Activated CD4-positive, alpha-beta T cell treated with anti-CD3 and anti-CD28 coated beads, Interleukin-2, amount 10 ng/mL, durations not matched to agents 7 days and 5 days (primary cell): ENCODE measurements at places on chromosomes 11 and 22.

GRCh38 chr11:105903113-105903512 lies 118.9 kb downstream of the MSANTD4 start:
- no peak for DNase-seq

DNA sequence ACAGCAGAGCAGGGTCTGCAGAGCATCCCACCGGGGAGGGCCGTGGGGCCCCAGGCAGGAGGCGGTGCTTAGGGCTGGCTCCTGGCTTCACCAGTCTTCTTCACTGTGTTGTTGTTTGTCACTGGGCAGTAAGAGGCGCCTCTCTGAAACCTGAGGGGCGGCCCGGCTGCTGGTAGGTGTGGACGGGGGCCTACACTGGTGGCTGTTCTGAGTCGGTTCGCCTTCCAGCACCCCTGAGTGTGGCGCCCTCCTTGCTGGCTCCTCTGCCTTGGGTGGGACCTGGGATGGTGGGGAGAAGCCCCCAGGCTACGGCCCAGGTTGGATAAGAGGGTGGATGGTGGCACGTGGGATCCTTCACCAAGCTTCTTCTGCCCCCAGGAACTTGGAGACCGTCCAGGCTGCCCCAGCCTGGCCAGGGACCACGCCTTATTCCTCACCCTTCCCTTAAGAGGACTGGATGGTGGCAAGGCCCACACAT lies 10.4 kb upstream of the GRAMD4 start:
- no peak for DNase-seq

DNA sequence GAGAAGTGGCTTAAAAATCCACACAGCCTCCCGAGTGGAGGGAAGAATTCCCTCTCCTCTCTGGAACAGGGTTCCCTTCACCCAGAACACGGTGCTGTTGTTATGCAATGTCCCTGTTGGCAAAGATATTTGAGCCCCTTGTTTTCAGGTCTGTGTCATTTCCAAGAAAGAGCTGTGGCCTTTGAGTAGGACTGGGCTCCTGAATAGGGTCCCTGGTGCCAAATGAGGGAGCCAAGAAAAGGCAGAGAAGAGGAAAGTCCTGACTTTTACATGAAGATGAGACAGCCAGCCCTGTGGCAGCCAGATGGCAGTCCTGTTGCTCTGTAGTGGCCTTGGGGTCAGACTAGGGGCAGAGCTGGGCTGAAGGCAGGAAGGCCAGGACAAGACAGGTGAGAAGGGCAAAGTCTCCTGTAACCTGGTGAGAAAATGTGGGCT lies 51.2 kb upstream of the ELF5 start:
- no peak for DNase-seq

GRCh38 chr11:727859-728748 lies 19.2 kb upstream of the TALDO1 start:
- peak; percentile 78 for DNase-seq

DNA sequence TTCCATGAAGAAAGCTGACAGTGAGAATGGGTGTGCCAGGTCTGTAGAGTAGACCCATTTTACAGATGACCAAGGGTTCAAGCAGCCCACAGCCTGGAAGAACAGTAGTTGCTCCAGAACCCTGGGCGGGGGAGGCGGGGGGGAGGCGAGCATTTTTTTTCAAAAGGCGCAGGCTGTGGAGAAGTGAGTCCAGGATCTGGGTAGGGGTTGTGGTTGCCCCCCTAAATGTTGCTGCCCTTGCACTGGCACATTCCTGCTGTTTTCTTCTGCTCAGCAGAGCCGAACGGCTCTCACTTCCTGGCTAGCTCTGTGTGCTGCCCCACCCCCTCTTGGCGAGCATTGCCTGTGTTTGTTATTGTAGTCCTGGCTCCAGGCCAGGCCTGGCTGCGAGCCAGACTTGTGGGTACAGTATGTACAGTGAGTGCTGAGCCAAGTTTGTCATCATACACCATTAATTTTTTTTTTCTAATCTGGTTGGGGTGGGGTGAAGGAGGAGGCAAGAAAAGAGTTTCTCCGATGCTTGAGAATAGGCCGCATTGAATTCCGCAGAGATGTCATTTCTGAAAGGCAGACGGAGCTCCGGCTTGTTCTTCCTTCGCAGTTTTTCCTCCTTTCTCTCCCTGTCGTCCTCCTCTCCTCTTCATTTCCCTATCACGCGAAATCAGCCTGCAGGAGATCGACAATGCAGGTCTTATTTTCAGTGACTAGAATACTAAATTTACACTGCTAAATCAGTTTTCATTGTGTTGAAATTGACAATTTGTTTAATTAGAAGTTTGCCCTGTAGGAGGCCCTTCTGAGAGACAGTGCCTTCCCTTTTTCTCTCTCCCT lies 100.5 kb downstream of the ZBTB16 start:
- DNase-seq: peak; percentile 97

GRCh38 chr11:13661074-13661623 lies 7.3 kb upstream of the FAR1 start:
- DNase-seq: no peak
